ENCODE measurements at places on chromosomes 11 and 22.
A peak's percentile ranks its signal among the peaks of the same experiment; 100 is the strongest.

GRCh38 chr11:199004-199581 is 6.2 kb downstream of the SCGB1C1 start:
- no peak for DNase-seq

DNA sequence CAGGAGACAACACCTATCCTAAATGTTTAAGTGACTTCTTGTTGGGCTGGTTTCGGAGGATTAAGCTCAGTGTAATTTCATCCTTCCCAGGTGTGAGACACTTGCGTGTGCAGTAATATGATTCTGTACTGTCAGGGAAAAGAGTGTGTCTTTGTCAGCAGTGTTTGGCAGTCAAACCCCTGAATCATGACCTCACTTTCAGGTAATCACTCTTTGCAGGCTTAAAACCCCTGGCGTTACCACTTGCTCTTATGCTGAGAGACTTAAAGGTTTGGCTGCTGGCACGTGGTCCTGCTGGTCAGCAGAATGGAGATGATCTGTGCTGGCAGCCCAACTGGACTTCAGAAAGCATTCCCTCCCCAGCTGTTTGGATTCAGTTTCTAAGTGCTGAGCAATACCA is 56.1 kb downstream of the APIP start:
- no peak for DNase-seq

- DNase-seq, result peak; percentile 45
These were observed 6.5 kb upstream of the MFNG start for GRCh38 chr22:37492428-37493344.

- no peak for DNase-seq
These were observed 890.5 kb downstream of the BRD1 start for GRCh38 chr22:48937032-48937639.

GRCh38 chr11:35426351-35426750 is 7.0 kb upstream of the SLC1A2 start:
- no peak for DNase-seq

DNA sequence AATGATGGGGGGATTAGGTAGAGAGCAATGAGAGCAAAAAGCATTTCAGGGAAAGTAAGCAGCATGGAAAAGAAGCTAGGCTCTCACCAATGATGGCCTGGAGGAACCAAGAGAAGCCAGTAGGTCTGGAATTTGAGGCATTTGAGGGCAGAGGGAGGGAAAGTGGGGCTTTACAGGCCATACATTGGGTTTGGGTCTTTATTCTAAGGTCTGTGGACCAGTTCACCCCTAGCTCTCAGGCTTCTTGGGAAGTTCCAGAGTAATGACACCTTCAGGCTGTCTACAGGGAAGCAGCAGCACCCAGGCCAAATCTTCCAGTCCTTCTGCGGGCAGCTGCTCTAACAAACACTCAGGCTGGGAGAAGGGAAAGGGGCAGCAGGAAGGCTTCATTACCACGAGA is 29.4 kb downstream of the ARFGAP2 start:
- DNase-seq, result no peak

DNA sequence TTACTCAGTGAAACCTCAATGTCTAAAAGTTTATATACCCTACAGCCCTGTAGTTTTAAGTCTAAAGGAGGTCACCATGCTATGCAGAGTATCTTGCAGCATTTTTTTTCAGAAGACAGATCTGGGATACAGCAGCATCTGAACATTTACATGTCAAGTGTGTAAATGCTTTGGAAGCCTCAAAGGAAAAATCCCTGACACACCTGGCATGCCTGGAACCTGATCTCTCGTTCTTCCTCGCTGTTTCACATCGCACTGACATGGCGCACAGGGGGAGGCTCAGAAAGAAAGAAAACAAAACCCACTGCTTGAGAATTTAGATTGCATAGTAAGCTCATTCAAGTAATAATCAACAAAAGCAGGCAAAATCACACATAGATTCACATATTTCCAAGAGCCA is 31.0 kb downstream of the PAX6 start:
- no peak for DNase-seq

GRCh38 chr22:38017272-38017920 is 33.0 kb upstream of the SOX10 start:
- no peak for DNase-seq

DNA sequence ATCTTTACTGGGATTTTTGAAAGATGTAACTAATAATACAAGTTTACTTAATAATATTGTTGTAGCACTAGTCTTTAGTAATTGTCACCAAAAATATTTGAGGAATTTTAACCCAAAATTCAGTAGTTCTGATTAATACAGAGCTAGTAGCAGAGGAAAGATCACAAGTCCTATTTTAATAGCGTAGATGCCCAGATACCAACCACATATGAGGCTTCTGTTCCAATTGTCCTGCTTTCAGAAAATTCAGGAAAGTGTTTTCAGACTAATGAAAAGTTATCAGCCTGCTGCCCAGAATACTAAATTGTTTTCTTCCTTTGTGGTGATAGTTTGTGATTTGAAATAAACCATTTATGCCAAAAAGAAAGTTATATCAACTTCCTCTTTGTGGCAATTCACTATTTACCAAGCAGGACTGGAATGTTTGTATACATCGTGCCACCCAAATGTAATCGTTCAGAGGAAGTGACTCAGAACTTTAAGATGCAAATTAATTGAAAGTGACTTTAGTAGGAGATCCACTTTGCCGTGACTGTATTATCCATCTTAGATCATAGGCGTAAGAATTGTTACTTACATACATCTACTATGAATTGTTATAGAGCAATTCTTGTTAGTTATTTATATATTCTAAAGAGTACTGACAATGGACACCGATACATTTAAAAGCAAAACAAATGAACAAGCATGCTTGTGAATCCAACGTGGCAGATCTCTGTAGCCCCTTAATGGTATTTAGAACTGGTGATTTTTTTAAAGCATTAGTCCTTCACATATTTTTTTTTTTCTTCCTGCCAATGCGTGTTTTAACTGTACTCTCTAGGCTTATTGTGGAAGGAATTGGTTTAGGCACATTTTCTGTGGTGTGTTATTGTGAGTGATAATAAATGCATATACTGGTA is 231.0 kb downstream of the DDX10 start:
- DNase-seq, result no peak

DNA sequence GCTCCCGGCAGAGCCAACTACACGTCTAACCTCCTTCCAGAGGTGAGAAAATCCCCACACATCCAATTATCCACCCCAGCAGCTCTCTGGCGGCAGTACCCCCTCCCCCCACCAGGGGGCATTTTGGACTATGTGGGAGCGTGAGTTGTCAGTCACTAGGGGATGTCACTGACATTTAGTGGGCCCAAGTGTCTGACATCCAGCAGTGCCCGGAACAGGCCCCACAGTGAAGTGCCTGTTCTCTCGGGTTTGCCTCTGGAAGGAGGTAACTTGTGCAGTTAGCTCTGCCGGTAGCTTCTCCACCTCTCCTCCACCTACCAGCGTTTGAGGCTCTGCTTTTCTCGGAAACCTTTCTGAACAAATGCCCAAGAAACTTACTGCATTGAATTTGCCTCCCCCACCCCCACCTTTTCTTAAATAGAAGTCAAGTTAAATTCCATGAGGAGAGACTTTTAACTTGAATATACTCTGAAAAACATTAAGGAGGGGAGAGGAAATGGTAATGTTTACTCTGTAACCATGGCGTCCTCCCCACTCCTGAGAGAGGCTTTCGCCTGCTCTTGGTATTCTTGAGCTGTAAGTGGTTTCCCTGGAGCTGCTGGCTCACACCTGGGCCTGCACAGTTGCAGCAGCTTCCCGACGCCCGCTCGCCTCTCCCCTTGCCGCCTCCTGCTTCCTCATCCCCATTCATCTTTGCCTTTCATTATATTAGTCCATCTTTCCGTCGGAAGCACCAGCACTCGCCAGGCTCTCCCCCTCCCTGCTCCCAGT is 112.8 kb downstream of the WNT7B start:
- peak; percentile 74 for DNase-seq

DNA sequence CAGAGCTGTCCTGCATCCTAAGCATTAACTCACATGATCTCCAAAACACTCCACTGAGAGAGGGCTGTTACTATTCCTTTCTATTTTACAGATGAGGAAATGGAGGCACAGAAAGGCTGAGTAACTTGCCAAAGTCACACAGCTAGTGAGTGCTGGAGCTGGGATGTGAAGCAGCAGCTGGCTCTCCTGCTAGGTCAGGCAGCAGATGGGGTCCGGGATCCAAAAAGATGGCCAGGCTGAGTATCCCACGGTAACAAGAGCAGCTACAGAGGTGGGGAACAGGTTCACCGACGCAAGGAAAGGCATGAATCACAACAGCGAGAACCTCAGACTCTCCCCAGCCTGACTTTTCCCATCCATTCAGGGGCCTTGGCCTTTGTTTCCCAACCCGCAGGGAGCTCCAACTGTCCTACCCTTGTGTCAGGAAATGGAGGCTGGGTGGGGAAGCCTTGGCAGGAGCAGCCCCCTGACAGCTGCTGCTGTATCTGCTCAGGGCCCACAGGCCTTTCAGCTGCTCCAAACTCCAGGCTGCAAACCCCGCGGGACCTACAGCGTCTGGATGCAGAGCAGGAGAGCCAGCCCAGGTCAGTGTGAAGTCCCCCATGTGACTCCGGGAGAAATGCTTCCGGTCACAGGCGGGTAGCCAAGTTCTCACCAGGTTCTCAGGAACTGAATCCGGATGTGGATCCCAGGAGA is 29.5 kb downstream of the DKK3 start:
- no peak for DNase-seq

DNA sequence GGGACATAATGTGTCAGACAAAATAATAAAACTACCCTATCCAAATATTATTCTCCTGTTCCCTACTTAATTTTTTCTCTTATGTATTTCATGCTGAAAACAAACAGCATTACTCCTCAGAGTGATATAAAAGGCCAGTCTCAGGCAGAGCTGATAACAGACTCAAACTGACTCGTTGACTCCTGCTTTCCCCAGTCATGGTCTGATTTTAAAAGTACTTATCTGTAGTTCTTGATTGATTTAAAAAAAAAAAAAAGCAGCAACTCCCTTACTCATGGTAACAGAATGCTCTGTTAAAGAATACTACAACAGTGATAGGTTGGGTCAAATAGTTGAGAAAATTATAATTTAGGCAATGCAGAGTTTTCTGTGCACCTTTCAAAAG is 90.3 kb upstream of the BARX2 start:
- no peak for DNase-seq
